ENCODE measurements at places on chromosomes 16 and 17. TPM values are rescaled to one million over a fixed set of nuclear protein-coding genes. Genes with fewer than 3 reads are reported as not detected.

Gene THUMPD1
- total RNA-seq: 107 TPM

Gene CD300A
- total RNA-seq: 2.1 TPM

Gene TBX6
- 2.5 TPM for total RNA-seq

Gene HOXB7
- total RNA-seq: 0.73 TPM

Gene HS3ST3B1
- 4.1 TPM for total RNA-seq

Gene PSMB3
- total RNA-seq: 192 TPM

GRCh38 chr16:48441863-48442279 is 56.7 kb upstream of the SIAH1 start:
- DNase-seq: no peak

DNA sequence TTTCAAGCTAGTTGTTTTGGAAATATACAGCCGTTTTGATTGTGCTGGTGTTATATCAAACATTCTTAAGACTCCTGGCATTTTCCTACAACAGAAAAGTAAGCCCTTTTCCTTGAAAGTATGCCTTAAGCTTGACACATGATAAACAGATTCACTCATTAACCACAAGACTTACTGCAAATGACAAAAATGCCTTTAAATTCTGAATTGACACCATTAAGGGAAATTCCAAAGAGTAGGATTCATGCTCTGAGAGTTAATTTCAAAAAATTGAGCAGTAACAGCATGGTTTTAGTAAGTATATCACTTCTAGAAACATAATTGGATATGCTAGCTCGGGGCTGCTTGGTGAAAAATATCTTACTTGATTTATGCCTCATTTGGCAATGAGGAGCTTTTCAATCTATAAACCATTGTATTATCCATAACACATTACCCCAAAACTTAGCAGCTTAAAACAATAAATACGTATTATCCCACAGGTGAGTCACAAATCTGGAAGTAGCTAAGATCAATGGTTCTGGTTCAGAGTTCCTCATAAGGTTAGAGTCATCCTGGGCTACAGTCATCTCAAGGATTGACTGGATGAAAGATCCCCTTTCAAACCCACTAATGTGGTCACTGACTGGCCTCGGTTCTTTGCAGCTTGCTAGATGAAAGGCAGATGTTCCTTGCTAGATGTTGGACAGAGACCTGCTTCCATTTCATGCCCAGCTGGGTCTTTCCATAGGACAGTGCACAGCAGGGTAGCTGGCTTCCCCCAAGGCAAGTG is 8.2 kb upstream of the PHAF1 start:
- no peak for DNase-seq

GRCh38 chr17:81412490-81413093 is 17.3 kb downstream of the BAHCC1 start:
- no peak for DNase-seq

DNA sequence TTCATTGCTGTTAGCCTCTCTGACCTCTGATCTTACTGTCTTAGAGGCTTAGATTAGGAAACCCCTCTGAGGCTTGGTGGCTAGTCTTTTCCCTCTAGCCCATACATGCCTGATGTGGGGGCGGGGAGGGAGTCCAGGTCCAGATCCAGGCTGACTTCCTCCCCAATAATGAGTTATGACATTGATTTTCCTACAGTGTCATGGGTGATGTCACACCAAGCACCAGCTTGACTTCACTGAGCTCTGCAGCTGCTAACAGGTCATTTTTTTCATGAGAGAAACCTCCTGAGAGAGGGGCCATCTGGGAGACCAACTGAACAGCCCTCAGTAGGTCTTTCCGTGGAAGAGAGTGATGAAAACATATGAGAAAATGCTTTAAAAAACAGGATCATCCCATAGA is 180.2 kb upstream of the N4BP1 start:
- no peak for DNase-seq

DNA sequence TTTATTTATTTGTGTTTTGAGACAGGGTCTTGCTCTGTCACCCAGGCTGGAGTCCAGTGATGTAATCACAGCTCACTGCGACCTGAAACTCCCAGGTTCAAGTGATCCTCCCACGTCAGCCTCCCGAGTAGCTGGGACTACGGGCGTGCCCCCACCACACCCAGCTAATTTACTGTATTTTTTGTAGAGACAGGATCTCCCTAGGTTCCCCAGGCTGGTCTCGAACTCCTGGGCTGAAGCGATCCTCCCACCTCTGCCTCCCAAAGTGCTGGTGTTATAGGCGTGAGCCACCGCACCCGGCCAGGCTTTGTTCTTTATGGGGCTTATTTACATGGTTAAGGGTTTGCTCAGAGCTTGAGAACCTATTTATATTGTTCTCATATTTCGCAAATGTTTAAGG is 5.8 kb upstream of the MEIOB start:
- DNase-seq: no peak

GRCh38 chr17:41540921-41541625 is 13.0 kb upstream of the KRT19 start:
- DNase-seq: no peak

- DNase-seq: no peak
Measured at GRCh38 chr17:4764595-4764994, 7.1 kb upstream of the TM4SF5 start.

DNA sequence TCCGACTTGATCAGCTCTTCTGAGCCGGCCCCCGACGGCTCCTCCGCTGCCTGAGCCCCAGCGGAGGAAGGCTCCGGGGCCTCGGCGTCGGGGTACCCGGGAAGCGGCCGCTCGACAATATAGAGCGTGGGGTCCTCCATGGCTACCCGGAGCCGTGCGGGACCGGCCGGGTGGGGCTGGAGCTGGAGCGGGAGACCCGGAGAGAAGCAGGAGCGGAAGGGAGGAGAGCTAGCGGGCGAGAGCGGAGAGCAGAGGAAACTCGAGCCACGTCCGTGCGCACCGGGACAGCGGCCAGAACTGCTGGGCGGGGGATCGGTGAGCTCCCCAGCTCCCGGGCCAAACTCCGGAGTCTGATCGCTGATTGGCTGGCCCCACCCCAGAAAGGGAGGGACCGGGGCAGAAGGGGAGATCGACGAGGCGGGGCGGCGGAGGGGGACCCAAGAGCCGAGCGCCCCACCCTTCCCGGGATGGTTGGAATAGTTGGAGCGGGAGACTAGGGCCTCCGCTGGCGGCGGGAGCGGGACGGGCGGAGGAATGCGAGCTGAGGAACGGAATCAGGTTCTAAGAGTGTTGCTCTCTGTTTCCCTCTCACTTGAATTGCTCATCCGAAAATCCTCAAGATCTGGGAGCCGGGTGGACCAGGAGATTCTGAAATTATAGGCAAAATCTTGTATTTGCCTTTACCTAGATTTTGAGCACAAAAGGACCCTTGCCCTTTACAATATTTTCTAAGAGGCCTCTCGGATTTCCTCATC is at the start of gene CAVIN1:
CAVIN1 (minus strand) TSS at position 299 of the 755 bp plus-strand sequence; CDS start at position 140, 159 bp downstream.
- peak; percentile 99 for DNase-seq

- DNase-seq: no peak
Measured at GRCh38 chr16:53458635-53459034, 24.4 kb downstream of the RBL2 start.

- DNase-seq: no peak
Measured at GRCh38 chr16:64236316-64236715, 885.5 kb downstream of the CDH11 start.

DNA sequence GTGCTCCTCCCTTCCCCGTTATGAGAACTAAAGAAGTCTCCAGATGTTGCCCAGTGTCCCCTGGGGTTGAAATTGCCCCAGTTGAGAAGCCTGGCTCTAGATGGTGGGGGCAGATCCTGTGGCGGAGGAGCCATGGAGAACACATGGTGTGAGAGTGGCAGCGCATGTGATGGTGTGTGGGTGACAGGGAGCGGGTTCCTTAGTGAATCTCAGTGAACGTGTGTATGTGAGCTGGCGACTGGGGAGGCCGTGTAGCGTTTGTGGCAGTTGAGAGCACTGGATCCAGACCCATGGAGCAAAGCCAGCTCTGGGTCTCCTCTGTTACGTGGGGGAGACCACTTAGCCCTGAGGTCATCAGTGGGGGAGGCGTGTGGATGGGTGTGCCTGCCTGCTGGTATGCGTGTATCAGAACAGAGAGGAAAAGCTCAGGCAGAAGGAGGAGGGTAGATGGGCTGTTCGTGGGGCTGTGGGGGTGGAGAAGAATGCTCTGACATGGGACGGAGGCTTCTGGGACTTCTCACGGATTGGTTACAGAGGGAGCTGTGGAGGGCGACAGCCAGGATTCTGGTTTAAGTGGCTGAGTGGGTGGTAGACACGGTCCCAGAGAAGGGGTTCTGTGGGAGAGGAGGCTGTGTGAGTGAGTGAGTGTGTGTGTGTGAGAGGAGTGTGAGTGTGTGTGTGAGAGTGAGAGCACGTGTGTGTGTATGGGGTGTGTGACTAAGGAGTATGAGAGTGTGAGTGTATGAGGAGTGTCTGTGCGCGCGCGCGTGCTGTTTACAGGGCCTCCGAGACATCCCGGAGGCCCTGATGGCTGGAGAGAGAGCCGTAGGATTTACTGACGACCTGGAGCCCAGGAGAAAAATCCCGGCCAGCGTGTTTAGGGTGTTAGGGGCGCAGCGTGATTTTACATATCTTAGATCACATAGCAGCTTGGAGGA is 193.8 kb downstream of the SNX29 start:
- DNase-seq: no peak

Measured in prostate gland (tissue), 2 donors.